ENCODE measurements at places on chromosomes 12 and 14.

DNA sequence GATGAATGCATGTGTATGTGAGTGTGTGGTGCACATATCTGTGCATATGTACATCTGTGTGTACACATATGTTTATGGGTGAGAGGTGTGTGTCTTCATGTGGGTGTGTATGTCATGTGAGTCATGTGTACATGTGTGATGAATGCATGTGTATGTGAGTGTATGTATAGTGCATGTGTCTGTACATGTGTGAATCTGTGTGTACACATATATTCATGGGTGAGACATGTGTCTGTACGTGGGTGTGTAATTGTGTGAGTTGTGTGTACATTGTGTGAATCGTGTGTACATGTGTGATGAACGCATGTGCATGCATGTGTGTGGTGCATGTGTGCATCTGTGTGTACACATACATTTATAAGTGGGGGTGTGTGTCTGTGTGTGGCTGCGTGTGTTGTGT is 146.9 kb upstream of the TMEM132C start:
- no peak for DNase-seq

DNA sequence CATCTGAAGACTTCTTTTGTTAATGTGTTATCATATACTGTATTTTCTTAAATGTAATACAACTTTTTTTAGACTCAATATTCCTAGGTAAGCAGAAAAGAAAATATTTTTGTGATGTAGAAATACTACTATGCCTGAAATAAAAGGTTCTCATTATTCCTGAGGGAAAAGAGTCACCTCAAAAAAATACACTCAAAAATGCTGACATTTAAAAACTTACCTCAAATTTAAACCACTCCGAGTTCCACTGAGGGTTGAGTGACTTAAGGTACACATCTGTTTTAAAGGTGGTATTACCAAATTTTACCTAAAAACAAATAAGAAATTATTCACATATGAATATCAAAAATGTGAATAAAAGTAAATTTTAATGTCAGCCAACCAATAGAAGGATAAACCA is 9.3 kb downstream of the C2CD5 start:
- no peak for DNase-seq

DNA sequence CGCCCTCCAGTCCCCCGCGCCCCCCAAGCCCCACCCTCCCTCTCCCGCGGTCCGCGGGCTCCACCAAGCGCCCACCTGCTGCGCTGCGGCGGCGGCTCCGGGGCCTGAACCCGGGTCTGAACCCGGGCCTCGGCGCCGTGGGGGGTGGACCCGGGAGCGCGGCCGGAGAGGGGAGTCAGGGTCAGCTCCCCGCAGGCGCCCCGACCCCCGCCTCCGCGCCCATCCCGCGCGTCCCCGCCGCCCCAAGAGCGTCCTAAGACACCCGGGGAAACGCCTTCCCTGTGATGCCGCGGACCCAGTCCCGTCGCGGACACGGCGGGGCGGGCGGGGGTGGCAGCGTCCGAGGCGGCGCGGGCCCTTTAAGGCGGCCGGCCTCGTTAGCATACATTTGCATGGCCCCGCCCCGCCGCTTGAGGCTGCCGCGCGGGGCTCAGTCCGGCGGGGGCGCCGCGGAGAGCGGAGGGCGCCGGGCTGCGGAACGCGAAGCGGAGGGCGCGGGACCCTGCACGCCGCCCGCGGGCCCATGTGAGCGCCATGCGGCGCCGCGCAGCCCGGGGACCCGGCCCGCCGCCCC is at the start of gene MMP17:
Gene MMP17, plus strand, starts transcription at position 433 of the 574 bp plus-strand sequence. Its CDS starts 102 bp downstream, at position 535.
- peak; percentile 31 for DNase-seq

- peak; percentile 65 for DNase-seq
Measured at GRCh38 chr12:92573104-92573503, 129.7 kb upstream of the PLEKHG7 start.

Data from kidney tubule cell (primary cell).